Occipital lobe (tissue), 3 donors: ENCODE measurements at places on chromosomes 2 and 18. TPM values are rescaled to one million over a fixed set of nuclear protein-coding genes. Genes with fewer than 3 reads are reported as not detected.

DNA sequence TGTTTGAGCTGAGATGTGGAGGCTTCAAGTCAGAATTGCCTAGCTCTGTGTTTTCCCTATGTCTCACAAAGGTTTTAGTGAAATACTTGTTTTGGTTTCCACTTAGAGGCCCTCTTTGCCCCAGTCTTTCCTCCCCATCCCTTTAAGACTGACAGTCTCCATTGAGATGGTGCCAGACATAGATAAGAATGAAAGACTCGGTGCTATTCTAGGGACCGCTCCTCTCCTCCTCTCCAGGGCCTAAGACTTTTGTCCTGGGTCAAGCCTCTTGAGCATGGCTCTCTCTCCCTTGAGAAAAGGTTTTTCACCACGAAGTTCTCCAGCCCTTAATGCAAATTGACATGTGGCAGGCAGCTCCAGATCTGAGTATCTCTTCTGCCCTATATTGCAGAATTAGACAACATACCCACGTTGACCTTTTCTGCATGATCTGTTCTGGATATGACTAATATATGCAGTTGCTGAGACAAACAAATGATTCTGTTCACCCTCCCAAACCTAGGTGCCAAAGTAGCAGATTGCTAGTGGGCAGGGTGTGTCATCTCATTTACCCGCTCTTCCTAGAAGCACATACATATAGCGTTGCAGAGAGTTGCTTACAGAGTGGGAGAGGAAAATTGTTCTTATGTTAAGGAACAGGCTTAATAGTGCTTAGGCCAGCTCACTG lies 47.5 kb upstream of the ACSL3 start:
- DNase-seq: peak; percentile 22

DNA sequence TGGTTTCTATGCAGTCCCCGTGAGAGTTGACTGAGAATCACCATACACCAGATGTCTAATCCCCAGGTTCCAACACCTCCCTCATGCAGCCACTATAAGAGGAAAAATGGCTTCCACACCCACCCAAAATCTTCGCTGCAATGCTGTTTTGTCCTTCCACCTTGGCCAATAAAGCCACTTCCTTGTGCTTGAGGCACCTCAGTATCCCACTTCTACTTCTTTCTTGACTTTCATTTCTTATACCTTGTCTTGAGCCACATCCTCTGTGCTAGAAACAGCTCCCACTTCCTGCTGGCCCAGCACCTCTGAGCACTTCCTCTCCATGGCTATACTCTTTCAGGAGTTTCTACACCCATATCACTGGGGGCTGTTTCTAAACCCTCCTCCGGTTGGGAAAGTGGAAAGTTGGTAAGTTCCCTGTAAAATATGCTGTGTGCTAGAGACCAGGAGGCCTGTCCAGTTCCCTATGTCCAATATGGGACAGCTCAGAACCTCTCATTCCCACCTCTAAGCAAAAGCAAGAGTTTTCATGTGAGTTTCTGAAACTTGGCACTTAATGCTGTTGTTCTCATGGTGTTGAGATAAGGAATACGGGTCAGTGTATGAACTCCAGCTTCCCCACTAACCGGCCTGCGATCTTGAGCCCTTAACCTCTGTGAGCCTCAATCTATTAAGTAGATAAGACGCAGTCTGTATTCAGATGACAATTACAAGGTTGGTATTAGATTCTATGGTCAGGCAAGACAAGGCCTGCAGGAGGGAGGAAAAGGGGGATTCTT lies 209.1 kb upstream of the ID2 start:
- DNase-seq: no peak

DNA sequence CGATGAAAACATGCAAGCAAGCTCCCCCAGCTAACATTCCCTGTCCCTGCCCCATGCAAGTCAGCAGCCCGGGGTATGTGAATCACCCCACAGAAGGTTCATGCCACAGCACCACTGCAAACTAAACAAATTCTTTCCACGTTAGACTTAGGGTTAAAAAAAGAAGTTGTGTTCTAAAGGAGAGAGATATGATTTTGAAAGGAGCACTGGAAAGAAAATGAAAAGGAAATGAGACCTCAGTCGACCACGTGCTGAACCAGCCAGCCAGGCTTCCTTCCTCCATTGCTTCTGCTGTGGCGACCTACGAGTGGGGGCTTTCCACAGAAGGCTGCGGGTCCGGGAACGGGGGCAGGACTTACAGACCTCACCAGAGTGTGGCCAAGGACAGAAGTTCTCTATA lies 52.0 kb downstream of the ARL4C start:
- DNase-seq: no peak

- DNase-seq: no peak
Measured at GRCh38 chr18:36729197-36729596, 99.6 kb downstream of the TPGS2 start.

- DNase-seq: no peak
Measured at GRCh38 chr2:101113441-101114267, 37.5 kb downstream of the TBC1D8 start.

DNA sequence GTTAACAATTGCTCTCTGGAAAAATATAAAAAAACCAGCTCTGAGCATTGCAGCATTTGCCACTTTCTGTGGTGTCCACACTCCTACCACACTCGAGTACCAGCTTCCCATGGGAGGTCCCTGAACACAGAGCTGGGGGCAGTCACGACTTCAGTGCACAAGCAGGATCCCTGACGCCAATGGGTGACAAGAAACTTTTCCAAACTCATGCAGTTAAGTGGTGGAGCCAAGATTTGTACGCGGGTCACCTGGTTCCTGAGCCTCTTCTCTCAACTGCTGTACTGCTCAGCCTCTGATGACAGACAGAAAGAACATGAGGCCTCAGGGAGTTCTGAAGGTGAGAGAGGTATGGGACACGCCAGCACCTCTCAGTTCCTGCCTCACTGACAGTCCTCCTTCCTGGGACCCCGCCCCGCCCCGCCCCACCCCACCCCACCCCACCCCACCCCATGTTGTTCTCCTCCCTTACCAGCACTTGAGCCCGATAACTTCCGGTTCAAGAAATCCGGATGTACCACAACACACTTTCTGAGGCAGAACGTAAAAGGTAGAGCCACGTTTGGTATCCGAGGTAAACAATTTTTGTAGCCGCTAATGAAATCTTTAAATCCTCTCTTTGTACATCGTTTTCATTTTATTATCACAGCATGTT lies 287.6 kb downstream of the MYCN start:
- no peak for DNase-seq

GRCh38 chr2:96715658-96716057 lies 24.2 kb downstream of the LMAN2L start:
- no peak for DNase-seq

- no peak for DNase-seq
Measured at GRCh38 chr2:230216489-230216888, 3.3 kb downstream of the SP110 start.

DNA sequence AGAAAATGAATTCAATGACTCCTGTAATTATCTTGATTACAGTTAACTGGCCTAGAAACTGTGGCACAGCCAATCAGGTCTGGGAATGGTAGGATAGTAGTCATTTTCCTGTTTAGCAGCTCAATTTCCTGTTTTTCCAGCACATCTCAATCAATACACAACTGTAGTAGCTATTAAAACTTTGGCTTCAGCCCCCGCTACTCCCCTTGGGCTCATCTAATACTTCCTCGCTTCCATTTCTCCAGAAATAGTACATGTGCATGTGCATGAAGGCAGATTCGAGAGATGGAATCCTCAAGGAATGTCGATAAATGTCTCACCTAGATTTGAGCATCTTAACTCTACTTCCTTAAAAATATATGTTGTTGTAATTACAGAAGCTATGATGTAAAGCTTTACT lies 9.7 kb downstream of the COBLL1 start:
- DNase-seq: no peak

DNA sequence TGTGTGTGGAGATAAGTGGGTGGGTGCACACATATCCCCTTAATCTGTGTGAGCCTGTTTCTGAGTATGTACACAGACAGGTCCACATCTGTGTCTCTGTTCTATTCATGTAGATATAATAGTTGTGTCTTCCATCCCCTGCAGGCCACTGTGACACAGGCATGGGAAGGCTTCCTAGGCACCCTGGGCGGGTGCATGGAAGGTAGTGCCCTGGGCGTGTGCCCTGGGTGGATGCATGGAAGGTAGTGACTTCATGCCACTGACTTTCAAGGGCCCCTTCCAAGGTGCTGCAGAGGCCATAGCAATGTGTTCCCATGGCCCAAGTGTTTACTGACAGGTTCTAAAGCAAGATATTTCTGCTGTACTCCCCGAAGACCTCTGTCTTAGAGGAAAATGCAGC lies 462.5 kb upstream of the HS6ST1 start:
- no peak for DNase-seq

DNA sequence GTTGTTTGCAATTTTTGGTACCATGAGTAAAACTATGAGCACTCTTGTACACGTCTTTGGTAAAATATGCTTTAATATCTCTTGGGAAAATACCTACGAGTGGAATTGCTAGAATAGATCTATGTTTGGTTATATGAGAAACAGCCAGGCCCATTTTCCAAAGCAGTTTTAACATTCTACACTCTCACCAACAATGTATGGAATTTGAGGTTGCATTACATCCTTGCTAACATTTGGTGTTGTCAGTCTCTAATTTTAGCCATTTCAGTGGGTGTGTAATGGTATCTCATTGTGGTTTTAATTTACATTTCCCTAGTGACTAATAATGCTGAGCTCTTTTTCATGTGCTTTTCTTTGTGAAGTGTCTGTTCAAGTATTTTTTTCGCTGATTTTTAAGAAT lies 118.9 kb upstream of the TCF4 start:
- no peak for DNase-seq

GRCh38 chr2:218679119-218679518 lies 7.2 kb downstream of the STK36 start:
- DNase-seq: no peak

CHAC2 gene
- total RNA-seq: 5.3 TPM

COL4A3 gene
- total RNA-seq: 0.16 TPM

ADAM23 gene
- 18.9 TPM for total RNA-seq

CHRND gene
- total RNA-seq: not detected

TMEM37 gene
- total RNA-seq: not detected

ACMSD gene
- total RNA-seq: not detected

DHRS9 gene
- total RNA-seq: 0.94 TPM

USP34 gene
- 226 TPM for total RNA-seq

COL3A1 gene
- 129 TPM for total RNA-seq

HOXD10 gene
- not detected for total RNA-seq
